ENCODE measurements at places on chromosomes 1 and 21. TPM values are rescaled to one million over a fixed set of nuclear protein-coding genes. Genes with fewer than 3 reads are reported as not detected.

DNA sequence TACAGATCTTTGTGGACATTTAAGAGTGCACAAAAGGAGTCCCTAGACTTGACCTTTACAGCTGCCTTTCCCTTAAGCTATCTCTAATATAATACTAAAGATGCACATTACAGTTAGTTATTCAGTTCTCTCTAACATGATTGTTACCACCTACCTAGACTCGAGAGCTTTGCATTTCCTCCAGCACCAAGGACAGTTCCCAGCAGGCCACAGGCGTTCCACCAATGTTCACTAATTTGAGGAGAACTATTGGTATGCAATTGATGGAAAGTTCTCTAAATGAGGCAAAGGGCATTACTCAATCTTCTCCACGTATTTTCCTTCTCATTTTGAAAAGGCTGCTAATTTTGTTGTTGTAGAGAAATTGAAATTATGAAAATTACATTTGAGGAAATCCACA lies 5.4 kb upstream of the NTNG1 start:
- no peak for DNase-seq

GRCh38 chr1:236425031-236425663 lies 31.1 kb downstream of the EDARADD start:
- no peak for DNase-seq

GRCh38 chr1:165686971-165687433 lies 11.4 kb downstream of the ALDH9A1 start:
- no peak for DNase-seq

ESPN gene
- total RNA-seq = 0.24 TPM

DNA sequence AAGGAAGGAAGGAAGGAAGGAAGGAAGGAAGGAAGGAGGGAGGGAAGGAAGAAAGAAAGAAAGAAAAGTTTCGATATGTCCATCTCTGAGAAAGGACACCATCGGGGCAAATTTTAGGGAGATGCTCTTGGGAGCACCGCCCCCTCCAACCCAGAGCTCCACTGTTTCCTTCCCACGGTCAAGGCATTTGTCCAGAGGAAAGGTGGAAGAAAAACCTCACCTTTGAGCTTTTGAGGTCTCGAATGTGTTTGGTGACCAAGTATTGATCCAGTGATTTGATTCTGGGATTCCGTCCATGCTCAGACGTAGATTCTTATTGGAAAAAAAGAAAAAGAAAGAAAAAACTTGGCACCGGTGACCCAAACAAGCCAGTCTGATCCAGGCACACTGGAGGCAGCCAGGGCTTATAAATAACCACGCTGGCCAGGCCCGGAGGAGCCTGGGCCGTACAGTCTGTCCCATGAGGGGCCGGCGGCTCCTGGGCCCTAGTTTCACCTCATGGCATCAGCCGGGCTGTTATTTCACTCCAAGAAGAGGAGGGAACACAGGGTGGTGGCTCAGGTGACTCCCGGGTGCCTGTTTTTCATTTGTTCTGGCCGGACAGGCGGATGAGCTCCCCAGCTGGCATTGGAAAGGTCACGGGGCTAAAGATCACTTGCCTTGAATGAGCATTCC lies 36.1 kb upstream of the SLC25A33 start:
- no peak for DNase-seq

DNA sequence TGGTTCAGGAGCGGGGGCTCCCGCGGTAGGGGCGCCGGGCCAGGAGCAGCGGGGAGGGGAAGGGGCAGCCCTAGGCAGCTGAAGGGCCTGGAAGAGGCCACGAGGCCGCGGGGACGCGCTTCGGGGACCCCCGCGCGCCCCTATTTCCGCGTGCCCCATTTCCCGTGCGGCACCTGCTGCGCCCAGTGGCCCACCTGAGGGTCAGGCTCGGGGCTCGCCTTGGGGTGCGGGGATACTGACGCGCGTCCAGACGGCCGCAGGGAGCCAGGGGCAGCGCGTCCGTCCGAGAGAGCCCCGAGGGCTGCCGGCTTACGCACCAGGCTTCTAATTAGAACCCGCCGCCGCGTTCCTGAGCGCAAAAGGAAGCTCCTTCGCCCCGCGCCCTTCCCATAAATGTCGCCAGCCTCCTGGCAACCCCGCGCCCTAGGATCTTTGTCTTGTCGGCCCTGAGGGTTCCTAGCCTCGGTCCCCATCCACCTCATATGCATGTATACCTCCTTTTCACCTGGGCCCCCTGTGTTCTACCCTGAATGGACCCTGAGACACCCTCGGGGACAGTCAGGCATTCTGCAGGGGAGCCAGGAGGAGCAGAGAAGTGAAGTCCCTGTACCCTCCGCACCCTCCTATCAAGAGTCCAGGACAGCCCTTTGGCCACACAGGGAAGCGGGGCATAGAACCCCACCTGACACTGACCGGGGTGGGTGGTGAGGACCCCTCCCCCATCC lies 1.8 kb downstream of the WNT3A start:
- no peak for DNase-seq

- DNase-seq = no peak
Measured at GRCh38 chr1:97758541-97759057, 162.2 kb downstream of the DPYD start.

DNA sequence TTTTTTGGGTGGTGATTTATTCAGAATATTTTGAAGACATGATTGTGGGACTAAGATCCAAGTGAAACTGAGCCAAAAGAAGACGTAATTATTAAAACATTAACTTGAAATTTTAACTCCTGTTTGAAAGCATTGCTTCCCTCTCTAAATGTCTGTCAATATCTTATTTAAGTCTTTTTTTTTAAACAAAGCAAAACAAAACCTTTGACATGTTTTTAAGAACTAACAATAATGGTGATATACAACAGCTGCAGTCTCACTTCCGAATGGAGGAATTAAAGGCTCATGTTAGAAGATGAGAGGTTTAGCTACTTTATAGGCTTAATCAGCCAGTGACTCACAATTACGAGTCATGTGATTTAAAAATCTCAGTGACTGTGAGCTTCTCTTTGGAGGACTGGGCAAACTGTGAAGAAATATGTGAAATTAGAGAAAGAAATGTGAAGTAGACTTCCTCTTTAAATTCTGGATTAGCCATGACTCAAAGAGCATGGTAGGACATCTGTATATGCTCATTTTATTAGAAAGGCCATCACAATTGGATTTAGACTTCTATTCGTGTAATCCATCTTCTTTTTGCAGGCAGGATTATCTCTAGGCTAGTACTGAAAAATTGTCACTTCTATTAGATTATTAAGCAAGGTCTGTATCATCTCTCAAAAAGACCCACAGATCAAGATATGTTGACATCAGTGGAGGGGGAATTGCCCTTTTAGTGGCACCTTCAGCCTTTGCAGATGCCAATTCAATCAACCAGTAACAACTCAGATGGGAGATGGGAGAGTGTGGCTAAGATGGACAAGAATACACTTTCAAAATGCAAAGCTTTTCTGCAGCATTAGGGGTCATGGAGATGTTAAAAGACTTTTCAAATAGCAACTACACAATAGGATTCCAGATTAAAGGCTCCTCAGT lies 28.7 kb downstream of the KCNA3 start:
- DNase-seq = no peak

C1orf56 gene
- 6.6 TPM for total RNA-seq

MAB21L3 gene
- total RNA-seq = 0.27 TPM

ORC1 gene
- total RNA-seq = 0.46 TPM

DNA sequence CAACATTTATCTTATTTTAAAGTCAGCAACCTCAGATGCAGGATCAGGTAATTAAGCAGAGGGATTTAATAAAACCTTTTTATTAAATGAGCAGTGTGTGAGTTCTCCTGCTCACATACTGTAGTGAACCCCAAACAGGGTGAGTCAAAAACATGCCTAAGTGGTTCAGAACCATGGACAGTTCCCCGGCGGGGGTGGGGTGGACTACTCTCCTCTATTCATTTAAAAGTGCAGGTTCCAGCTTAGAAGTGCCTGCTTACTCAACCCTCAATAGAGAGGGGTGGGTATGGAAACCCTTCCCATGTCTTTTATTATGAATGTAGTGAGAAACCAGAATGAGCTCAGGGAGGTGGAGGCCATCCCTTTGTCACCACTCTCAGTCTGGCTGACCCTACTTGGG lies 397.9 kb downstream of the HHAT start:
- DNase-seq = no peak

GRCh38 chr1:23101887-23102286 lies 66.8 kb downstream of the LUZP1 start:
- DNase-seq = no peak

GRCh38 chr1:224061436-224061835 lies 52.5 kb upstream of the FBXO28 start:
- no peak for DNase-seq

TRAF3IP3 gene
- total RNA-seq = 1.7 TPM

TLCD4 gene
- 53.6 TPM for total RNA-seq

- peak; percentile 77 for DNase-seq
Measured at GRCh38 chr1:39576016-39576657, 453 bp downstream of the PABPC4 start.

- DNase-seq = no peak
Measured at GRCh38 chr1:151237678-151238466, 16.7 kb upstream of the PSMD4 start.
